SK-N-SH (cell line): ENCODE measurements at places on chromosomes 16 and 17.
A peak's percentile ranks its signal among the peaks of the same experiment; 100 is the strongest.

DNA sequence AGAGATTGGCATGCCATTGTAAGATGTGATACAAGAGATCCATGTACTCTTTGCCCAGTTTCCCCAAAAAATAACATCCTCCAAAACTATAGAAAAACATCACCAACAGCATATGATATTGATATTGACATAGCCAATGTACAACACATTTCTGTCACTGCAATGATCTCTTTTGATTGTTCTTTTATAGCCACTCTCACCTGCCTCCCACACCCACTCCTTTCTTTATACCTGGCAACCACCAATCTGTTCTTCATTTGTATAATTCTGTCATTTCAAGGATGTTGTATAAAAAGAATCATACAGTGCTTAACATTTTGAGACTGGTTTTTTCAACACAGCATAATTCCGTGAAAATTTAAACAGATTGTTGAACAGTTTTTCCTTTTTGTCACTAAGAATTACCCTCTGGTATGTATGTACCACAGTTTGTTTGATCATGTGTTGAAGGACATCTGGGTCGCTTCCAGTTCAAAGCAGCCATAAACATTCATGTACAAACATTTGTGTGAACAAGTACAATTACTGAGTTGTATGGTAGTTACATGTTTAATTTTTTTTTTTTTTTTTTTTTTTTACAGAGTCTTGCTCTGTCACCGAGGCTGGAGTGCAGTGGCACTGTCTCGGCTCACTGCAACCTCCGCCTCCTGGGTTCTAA, 9.9 kb downstream of the KRTAP9-1 start:
- DNase-seq = no peak

DNA sequence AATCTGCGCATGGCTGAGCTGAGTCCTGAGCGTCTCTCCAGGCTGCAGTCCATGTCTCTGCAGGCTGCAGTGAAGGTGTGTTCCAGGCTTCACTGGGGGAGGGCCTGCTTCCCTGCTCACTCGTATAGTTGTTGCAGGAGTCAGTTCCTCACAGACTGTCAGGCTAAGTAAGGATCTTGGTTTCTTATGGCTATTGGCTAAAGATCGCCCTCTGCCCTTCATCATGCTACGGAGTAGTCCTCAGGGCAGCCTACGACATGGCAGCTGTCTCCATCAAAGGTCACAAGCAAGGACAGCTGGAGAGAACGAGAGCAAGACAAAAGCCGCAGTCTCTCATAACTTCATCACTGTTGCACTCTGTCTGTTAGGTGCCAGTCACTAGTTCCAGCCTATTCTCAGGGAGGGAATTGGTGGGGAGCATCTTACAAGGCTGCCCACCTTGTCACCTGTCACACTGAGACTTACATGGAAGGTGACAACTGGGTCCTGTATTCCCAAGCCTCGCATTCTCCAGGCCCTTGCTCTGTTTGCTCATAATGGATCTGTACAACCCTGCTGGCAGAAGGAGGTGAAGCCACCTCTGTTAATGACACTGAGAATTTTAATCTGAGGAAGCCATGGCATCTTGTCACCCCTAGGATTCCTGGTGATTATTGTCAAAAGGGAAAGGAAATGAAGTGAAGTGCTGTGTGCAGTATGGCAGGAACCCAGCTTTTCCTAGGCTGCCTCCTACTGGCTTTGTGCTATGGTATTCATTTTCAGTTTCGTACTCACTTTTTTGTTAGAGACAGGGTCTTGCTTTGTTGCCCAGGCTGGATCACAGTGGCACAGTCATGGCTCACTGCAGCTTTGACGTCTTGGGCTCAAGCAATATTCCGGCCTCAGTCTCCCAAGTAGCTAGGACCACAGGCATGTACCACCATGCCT, 43.4 kb downstream of the MFSD11 start:
- no peak for DNase-seq

DNA sequence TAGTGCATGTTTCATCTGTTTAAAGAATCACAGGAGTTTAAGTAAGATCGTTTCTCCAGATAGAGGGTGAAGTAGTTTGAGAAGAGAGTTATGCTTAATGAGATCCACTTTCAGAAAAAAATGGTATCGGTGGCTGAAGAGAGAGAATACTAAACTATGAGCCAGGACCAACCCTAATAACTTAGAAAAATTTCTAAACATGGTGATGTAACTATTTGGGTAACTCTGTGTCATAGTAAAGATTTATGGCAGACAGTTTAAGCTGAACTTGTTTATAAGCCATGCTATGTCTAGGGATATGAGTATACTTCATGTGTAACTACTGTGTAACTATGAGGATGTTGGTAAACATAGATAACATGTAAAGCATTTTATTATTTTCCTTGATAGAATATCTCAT, 489.5 kb downstream of the KCNJ2 start:
- DNase-seq = no peak

DNA sequence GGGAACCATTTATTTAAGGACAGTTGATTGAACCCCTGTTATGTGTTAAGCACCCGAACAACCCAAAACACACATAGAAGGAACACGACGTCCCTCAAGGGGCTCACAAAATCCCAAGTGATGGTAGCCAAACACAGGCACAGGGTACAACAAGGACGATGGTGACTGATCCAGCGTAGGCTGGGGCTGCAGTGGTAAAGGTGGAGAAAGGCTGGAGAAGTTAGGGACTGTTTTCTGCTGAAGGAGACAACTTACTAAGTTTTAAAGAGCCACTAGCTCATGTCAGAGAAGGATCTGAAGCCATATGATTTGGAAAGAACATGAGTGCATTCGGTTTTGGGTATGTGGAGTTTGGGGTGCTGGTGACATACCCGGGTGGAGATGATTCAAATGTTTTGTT, 229.6 kb upstream of the TNRC6C start:
- no peak for DNase-seq

DNA sequence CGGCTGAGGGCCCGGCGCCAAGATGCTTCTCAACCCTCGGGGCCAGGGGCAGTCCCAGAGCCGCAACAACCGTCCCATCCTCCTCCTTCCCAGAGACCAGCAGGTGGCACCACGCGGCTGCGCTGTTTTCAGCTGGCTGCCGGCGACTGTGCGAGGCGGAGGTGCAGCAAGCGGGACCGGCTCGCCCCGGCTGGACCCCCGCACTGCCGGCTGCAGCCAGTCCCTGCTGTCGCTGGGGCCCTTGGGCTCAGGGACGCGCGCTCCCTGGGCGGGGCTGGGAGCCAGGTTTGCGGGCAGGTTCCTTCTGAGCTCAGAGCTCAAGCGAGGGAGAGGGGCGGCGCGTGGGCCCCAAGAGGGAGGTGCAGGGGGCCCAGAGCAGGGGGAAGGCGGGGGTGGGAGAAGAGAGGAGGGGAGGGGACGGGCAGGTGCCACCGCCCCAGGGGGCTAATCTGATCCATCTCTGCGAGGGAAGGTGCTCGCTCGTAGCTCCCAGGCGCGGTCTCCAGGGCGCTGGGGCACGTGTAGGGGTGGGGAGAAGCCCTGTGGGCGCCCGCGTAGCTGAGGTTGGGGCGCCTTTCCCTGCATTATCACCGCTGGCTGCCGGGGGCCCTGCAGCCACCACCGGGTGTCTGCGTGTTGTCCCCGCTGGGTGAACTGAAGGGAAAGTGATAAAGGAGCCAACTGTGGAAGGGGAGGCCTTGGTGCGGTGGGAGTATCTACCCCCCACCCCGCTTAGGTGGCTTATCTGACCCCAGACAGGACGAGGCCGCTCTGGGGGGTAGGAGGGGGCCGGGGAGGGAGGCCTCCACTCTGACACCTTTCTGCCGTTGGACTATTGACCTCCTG, 24.2 kb downstream of the STAT5A start:
- peak; percentile 93 for DNase-seq

DNA sequence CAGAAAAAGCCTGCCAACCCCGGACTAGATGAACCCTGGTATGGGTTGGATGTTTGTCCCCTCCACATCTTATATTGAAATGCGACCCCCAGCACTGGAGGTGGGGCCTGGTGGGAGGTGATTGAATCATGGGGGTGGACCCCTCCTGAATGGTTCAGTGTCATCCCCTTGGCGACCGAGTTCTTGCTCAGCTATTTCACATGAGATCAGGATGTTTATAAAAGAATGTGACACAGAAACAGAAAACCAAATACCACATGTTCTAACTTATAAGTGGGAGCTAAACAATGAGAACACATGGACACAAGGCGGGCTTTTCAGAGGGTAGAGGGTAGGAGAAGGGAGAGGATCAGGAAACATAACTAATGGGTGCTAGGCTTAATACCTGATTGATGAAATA, 576.0 kb upstream of the HSBP1 start:
- DNase-seq = no peak

GRCh38 chr16:66512272-66513110, 37.4 kb downstream of the TK2 start:
- no peak for DNase-seq

- peak; percentile 90 for DNase-seq
Observed at GRCh38 chr16:4271176-4272113, 1.4 kb downstream of the TFAP4 start.

- no peak for DNase-seq
Observed at GRCh38 chr16:23709536-23709935, 3.5 kb downstream of the ERN2 start.

GRCh38 chr17:36817483-36818048, 119.7 kb upstream of the LHX1 start:
- no peak for DNase-seq

GRCh38 chr17:64448665-64449512, at the start of gene MILR1:
Gene MILR1 (plus strand): TSS chr17:64449115. CDS start chr17:64449169, 54 bp downstream.
- no peak for DNase-seq

GRCh38 chr16:4395055-4395726, 21.2 kb downstream of the CORO7 start:
- DNase-seq = no peak

GRCh38 chr16:7513429-7513828, 180.8 kb downstream of the RBFOX1 start:
- peak; percentile 32 for DNase-seq

DNA sequence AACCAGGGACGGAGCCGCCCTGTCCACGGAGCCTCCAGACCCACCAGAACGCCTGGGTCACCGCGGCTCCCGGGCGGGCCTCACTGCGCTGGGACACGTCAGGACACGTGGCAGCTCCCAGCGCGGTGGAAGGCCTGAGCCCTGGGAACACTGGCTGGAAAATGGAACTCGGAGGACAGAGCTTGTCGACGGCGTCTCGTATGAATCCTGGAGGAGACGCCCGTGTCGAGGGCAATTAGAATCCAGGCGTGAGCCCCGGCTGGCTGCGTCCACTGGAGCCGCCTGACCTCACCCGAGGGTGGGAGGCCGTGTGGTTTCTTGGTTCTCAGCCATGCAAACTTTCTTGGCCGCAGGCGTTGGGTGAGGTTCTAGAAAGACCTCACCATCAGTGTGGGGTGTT, 173.9 kb downstream of the LAT start:
- no peak for DNase-seq

- DNase-seq = no peak
Observed at GRCh38 chr16:55779402-55780094, 53.3 kb downstream of the CES1 start.

GRCh38 chr16:14013571-14014283, 57.4 kb upstream of the MRTFB start:
- DNase-seq = peak; percentile 66

DNA sequence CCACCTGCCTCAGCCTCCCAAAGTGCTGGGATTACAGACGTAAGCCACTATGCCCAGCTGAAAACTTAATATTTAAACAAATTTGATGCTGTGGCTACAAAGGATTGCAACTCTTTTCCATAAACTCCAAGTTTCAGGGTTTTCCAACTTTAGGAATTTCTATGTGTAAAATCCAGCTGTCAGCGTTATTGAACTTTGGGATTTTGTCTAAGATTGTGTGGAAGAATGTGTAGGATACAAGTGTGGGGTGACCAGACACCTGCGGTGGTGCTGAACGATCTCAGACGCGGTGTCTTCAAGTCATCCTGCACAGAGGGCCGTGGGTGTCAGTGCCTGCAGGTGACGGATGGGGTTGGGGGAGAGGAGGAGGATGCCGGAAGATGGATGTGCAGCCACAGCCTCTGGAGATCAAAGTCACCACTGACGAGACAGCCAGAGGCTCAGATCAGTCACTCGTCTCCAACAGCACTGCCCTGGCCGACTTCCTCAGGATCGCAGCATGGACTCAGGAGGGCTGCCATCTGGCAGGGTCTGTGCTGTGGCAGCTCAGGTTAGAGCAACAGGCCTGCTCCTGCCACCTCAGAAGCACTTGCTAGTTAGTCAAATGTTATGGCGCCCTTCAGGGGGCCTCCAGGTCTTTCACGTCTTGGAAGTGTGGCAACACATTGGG, 13.0 kb downstream of the ACSF3 start:
- DNase-seq = no peak

DNA sequence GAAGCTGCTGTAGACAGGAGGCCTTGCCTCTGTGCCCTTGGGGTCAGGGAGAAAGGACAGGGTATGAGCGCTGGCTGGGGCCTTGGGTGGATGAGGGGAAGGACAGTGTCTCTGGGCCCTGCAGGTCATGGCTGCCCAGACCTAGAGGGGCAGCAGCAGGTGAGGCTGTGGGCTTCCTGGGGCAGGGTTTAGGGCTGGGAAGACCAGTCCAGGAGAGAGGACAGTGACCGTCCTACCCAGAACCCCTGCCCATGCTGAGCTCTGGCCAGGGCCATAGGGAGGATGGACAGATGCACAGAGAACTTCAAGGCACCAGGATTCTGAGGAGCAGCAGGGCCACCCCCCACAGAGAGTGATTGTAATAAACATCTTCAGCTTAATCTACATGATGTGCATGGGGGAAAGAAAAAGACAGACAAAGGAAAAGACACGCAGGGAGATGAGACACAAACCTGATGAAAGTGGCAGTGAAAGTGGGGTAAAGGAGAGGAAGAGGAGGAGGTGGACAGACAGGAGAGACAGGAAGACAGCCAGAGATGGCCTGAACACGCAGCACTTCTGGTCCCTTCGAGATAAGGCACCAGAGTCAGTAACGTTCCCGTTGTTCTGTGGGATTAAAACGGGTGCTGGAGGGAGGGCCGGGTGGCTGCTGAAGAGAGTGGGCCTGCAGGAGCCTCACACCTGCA, 17.5 kb downstream of the FLOT2 start:
- no peak for DNase-seq

DNA sequence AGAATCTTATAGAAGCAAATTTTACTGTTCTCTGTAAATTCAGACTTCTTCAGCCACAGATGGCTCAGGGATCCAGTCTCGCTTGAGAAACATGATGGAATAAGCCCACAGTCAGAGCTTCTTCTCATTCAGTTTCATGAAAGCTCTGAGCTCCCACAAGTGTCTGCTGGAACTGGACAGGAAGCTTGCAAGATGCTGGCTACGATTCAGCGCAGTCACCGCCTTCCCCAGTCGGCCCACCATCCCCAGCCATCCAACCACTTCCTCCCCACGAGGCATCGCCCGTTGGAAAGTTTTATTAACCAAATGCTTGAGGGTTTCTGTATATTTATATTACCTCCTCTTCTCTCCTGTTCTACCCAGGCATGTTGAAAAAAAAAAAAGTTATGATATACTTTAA, 171.7 kb downstream of the ZFHX3 start:
- DNase-seq = no peak

- DNase-seq = peak; percentile 73
Observed at GRCh38 chr17:33038740-33039139, 47.1 kb downstream of the SPACA3 start.

DNA sequence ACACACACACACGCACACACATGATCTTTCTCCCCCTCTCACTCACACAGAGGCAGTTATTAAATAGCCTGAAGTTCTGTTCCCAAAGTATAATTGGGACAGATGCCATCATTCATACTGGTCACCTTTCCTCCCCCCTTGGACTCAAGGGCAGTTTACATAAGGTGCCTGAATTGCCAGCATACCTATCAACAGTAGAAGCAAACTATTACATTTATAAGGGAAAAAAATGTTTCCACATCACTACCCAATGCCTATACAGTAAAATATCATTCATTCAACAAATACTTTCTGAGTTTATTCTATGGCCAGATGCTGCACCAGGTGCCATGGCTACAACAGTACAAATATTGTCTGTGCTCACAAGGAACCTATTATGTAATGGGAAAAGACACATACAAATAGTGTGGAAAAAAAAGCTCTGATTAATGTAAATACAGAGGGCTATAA, 6.3 kb downstream of the CNTD1 start:
- no peak for DNase-seq
